ENCODE measurements at places on chromosomes 1 and 21.

GRCh38 chr1:58739856-58740466 lies 40.1 kb upstream of the MYSM1 start:
- DNase-seq, result no peak

GRCh38 chr1:89723863-89724262 lies 90.9 kb downstream of the LRRC8C start:
- DNase-seq, result no peak

- DNase-seq, result no peak
These were observed 44.7 kb upstream of the CITED4 start for GRCh38 chr1:40906781-40907400.

- DNase-seq, result no peak
These were observed 60.0 kb upstream of the GJA8 start for GRCh38 chr1:147842578-147842977.

DNA sequence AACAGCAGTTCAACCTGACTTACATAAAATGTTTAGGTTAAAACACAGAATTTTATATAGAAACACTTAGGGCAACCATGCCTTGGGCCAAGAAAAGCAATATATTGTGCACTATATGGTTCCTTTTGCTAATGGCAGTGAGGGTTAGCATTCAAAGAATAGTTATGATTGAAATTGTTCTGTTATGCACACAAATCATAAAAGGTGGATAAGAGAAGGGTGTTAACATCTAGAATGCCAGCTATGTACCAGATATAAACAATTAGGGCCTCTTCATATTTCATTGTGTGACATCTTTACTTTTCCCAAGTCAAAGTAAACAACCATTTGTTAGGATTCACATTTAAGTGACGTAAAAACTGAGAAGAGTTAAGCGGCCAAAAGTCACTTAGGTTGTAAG lies 308.0 kb upstream of the B3GALT2 start:
- no peak for DNase-seq

GRCh38 chr1:1540090-1540817 lies at the start of gene TMEM240:
Gene TMEM240, minus strand, starts transcription at chr1:1540624. Its CDS starts 278 bp downstream, at chr1:1540346.
- no peak for DNase-seq

- no peak for DNase-seq
These were observed 580 bp downstream of the RBM34 start for GRCh38 chr1:235160383-235160956.

DNA sequence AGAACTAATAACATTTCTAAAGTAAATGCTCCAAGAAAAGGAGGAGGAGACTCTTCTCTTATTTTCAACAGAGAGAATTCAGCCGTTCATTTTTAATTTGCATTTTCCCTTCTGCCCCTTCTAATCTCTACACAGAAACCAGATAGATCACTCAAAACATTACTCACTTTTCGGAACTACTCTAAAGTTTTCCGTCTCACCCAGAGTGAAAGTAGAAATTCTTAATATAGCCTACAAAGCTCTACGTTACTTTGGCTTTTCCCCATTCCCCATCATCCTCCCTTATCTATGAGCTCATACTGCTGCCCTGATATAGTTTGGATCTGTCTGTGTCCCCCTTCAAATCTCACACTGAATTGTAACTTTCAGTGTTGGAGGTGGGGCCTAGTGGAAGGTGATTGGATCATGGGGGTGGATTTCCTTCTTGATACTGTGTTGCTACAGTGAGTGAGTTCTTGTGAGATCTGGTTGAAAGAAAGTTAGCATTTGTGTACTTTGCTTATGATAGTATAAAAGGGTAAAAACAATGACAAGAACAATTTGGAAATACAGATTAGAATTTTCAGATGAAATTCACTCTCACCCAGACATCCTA lies 188.2 kb downstream of the AMY1C start:
- no peak for DNase-seq

GRCh38 chr1:87325982-87326738 lies 2.5 kb upstream of the LMO4 start:
- DNase-seq, result no peak

DNA sequence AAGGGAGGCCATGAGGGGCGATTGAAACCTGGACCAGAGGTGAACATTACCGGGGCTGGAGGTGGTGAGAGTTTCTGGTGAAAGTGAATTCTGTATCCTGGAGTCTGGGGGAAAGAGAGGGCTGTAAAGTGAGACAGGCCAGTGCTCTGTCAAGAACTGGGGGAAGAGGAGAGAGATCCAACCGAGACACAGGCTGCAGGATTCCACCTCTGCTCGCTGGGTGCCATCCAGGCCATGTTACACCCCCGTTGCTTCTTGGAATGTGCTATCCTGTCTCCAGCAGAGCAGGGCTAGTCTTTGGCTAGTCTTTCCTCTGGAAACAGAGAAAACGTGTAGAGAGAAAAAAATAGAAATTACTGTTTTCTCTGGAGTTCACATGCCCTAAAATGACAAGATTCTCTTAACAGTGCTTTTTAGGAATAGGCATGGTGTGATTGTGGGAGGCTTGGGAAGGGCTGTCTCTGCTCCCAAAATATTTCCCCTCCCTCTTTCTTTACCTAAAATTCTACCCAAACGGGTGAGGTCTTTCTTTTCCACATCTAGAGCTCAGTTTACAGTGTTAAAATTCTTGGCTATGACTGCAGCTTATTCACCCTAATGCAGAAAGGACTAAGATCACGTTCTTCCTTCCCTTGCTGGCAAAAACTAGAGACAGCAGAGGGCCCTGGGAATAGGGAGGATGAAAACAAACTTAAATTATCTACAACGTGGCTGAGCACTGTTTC lies 16.5 kb upstream of the OVAAL start:
- DNase-seq, result no peak

- DNase-seq, result no peak
These were observed 16.6 kb upstream of the CLCA4 start for GRCh38 chr1:86530211-86530845.

DNA sequence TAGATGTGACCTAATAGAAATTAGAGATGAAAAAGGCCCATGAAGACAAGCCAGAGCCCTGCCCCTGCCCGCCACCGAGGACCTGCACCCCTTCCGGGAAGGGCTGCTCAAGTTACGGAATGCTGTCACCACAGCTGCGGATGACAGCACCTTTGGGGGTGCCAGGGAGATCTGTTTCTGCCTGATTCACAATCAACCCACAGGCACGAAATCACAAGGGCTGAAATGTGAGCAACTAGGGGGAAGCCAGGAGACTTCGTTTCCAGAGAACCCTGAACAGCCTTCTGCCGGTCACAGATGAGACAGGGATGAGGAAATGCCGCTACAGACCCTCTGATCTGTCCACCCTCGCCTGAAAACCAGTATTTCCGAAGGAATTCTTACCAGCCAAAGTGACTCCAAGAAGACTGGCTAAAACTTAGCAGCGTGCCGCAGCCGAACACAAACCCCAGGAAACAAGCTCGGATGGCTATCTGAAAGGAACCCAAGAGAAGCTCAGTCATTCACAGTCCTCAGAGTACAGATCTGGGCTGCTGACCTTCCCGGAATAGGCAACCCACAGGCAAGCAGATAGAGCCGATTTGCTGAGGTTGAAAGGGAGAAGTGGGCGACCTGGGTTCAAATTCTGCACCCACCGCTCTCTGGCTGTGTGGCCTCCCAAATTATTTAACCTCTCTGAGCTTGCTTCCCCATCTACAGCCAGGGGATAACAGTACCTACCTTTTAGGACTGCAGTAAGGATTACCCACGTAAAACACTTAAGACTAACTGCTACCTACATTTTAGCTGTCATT lies 1.1 kb downstream of the ICMT start:
- DNase-seq, result no peak

GRCh38 chr1:47849591-47850261 lies 147.5 kb downstream of the TRABD2B start:
- DNase-seq, result no peak

GRCh38 chr1:39412892-39413291 lies 78.5 kb upstream of the BMP8A start:
- DNase-seq, result no peak

DNA sequence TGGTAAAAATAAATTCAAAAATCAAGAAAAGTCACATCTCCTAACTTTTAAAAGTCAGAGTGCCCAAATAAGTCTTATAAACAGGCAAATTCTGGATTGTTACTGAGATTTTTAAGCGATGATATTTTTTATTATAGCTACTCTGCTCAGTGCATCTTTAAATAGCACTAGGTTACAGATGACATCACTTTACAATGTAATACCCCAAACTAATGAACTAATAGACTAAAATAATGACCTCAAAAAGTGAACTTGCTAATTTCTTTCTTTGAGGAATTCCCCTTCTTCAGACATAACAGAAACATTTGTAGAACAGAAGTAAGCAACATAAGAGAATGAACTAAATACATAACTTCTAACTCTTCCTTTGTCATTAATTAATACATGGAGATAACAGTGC lies 33.0 kb upstream of the ACTA1 start:
- DNase-seq, result no peak

GRCh38 chr21:45837936-45838335 lies 143.6 kb upstream of the COL6A1 start:
- no peak for DNase-seq

DNA sequence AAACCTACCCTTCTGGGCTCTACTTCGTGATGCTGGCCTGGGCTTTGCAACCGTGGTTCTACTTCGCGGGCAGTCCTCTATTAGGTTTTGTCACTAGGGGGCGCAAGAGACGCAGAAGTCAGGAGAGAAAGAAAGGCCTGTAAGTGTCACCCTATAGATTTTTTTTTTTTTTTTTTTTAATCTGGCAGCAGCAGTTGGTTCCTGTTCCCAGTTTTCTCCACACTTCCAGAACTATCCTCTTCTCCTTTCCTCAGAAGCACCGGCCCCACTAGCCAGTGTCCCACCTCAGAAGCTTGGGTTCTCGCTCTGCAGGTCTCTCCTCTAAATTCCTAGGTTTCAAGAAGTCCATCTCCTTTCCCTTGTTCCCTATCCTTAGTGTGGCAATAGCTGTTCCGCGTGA lies 9.1 kb upstream of the LCE2D start:
- DNase-seq, result no peak

DNA sequence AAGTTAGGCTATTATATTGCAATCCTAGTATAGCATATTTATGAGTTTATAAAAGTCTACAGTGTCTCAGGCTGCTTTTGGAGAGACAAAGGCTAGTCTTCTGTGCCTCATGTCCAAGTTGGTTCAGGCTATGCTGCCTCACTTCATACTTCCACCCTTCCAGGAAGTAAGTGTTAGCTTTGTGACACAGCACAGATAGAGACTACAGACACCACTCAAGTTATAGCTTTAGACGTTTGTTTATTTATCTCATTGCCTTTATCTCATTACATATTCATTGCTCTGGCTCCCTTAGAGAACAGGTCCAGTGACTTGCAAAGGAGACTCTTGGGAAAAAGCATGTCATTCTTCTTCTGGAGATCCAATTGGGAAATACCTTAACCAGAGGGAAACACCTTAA lies 22.6 kb upstream of the GBP4 start:
- DNase-seq, result no peak

- no peak for DNase-seq
These were observed 354.1 kb upstream of the C1orf87 start for GRCh38 chr1:60427701-60428100.

DNA sequence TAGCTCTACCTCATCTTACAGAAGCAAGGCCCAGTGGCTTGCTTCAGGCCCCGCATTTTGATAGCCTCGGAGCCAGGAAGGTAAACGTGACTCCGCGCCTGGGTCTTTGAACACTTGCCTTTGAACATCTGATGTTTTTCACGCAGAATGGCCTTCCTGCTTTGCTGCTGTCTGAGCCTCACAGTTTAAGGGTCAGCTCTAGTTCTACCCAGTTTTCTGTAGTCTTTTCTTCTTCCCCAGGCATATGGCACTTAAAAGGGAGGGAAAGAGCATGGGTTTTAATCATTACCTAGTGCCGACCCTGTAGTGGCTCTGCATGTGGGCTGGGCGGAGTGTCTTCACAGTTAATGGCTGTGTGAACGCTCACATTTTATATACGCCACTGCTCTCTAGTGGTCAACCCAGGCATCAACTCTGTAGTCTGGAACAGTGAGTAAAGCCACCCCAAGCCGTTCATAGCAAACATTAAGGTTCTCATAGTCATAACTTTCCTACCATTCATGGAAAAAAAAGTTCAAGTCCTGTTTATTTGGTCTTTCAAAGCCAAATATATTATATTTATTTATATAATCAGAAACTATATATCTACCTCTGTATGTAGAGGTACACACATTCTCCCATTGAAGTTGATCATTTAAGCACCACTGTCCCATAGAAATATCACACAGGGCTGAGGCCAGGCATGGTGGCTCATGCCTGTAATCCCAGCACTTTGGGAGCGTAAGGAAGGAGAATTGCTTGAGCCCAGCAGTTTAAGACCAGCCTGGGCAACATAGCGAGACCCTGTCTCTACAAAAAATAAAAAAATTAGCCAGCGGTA lies 78.1 kb downstream of the IER5 start:
- peak; percentile 12 for DNase-seq

DNA sequence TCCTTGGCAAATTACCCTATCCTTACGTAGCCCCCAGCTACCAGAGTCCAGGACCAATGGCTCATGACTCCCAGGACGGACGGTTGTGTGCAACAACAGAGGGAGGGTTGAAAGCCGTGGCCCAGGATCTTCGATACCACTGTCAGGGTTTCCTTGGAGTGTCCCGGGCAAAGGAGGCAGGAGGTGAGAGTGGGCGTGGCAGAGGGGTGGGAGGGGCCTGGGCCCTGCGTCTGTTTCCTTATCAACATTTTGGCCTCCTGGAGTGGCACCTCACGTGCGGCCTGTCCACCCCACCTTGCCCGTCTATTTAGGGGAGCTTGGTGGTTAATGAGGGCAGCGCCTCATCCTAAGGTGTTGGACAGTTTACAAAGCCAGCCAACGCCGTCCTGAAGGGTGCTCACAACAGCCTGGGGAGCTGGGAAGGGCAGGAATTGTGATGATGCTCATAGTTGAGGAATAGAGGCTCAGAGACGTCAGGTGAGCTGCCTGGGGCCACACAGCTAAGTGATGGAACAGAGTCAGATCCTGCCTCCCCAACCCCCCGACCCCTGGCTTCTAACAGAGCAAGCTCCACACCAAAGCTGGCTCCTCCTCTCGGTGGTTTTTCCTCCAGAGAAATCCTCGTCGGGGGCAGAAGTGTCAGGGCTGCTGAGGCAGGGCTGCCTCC lies 17.4 kb upstream of the ARHGEF10L start:
- no peak for DNase-seq

GRCh38 chr1:205824180-205824579 lies 11.2 kb upstream of the SLC41A1 start:
- no peak for DNase-seq

DNA sequence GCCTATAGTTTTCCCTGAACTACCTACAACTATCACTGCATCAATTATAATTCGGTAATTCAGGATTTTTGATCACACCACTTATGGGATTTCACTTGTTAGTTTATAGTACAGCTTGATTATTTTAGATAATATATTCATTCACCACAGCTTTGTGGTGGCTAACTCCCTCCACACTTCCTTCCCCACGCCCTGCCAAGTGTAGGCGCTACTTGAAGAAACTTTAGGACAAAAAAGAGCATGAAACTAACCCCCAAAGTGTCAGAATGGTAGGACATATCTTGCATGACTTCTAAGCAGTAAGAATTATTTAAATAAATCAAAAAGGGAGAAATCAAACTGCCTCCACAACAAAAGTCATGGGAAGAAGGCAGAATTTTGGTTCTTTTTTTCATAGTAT lies 70.1 kb downstream of the LHX9 start:
- DNase-seq, result no peak

All from AG04449 (cell line).